ENCODE measurements at places on chromosomes 4 and X. TPM values are rescaled to one million over a fixed set of nuclear protein-coding genes. Genes with fewer than 3 reads are reported as not detected.

The CRLF2 gene
- 1.4 TPM for total RNA-seq

The WWC2 gene
- total RNA-seq = 124 TPM

- DNase-seq = peak; percentile 82
- H3K4me3 ChIP-seq = no peak overlapping the region
- H3K27me3 ChIP-seq = no peaks in the 10 kb centered on the region
Observed at GRCh38 chr4:70613306-70614183, 15.0 kb upstream of the ENAM start.

DNA sequence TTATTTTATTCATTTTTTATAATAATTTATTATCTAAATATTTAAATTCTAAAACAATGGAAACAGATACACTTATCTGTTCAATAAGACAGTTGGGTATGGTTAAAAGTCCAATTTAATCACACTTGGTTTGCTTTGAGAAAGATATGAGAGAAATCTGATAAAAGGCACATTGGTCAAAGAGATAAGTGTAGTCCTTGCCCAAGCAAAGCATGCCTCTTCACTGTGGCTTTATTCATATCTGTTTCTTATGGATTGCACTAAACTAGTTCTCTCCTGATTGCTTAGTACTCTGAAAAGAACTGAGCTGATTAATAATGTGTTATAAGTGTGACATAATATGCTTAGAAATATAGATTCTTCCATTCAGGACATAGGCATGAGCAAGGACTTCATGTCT is 39.8 kb downstream of the CXCL1 start:
- no peak overlapping the region for H3K4me3 ChIP-seq
- DNase-seq = no peak
- no peaks in the 10 kb centered on the region for H3K4me1 ChIP-seq
- H3K27ac ChIP-seq = no peak overlapping the region
- no peaks in the 10 kb centered on the region for H3K36me3 ChIP-seq

DNA sequence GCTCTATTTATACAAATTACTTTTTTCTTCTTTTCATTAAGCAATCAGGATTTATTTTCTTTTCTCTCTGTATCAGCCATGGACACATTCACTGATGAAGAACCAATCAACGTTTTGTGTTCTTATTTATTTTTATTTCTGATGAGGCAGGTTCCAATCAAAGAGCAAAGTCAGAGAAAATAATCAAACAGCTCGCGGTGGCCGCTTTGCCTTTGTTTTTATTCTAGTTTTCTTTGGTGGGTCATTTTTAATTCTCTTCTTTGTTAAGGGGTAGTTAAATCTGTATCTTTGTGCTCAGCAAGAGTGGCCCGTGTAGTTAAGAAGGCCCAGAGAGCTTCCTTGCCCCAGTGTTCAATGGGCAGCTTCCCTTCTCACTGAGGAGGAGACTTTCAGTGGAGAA is 71.4 kb downstream of the FBXO8 start:
- no peaks in the 10 kb centered on the region for H3K36me3 ChIP-seq
- no peak overlapping the region for H3K4me3 ChIP-seq
- no peak for DNase-seq
- H3K27ac ChIP-seq = no peak overlapping the region
